Activated CD4-positive, CD25-positive, alpha-beta regulatory T cell treated with anti-CD3 and anti-CD28 coated beads, Interleukin-2, amount 50 U/mL, for 16 hours (primary cell): ENCODE measurements at places on chromosomes 4 and X.

DNA sequence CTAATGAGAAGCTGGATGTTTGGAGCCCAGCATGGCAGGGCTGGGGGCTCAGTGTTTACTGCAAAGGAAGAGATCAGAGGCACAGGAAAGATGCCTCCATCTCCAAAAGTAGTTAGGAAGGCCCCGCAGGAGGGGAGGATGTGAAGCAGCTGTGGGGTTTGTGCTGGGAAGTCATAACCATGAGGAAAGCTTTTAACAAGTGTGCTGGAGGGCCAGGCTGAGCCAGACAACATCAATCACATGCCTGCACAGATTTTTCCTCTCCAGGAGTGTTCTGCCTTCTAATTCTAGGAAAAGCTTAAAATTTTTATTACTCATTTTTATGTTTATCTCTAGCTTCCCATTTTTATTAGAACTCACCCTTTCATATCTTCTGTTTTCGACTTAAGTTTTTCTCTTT lies 65.4 kb downstream of the GPR82 start:
- no peak for DNase-seq

DNA sequence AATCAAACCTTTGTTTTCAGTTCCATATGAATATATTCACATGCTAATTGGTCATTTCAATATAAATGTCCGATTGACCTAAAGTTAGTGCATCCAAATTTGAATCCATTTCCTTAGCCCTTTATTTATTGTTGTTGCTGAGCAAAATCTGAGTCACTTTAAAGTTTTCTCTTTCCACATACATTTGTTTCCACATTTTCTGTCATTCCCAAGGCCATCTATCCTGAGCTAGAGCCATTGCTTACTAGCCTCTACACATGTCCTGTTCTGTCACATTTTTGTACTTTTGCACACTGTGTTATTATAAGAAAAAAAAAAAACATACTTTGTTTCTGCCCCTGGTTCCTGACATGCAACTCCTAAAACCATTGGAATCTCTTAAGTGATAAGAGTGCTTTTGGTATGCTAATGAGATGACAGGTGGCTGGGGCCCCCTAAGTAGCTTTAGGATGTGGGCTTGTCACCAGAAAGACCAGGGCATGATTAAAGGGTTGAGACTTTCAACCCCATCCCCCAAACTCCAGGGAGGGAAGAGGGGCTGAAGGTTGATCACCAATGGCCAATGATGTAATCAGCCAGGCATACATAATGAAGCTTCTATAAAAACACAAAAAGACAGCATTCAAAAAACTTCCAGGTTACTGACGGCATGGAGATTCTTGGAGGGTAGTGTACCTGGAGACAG lies 353.3 kb upstream of the MAGEB16 start:
- DNase-seq: no peak

DNA sequence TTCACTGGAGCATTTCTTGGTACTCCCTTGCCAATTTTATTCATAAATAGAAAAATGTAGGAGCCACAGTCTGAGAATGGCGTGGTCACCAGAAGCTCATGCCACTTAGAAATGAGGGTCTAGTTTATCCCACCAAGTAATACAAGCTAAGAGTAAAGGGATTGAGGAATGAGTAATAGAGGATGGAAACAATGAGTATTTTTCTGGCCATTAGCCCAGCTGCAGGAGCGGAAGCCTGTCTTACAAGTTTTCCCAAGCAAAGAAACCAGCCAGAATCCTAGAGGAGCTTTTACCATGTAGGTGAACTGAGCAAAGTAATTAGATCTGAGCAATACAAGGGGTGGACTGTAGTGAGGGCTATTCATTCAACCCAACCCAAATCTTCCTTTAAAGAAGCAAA lies 160.7 kb upstream of the NPY2R start:
- DNase-seq: no peak

DNA sequence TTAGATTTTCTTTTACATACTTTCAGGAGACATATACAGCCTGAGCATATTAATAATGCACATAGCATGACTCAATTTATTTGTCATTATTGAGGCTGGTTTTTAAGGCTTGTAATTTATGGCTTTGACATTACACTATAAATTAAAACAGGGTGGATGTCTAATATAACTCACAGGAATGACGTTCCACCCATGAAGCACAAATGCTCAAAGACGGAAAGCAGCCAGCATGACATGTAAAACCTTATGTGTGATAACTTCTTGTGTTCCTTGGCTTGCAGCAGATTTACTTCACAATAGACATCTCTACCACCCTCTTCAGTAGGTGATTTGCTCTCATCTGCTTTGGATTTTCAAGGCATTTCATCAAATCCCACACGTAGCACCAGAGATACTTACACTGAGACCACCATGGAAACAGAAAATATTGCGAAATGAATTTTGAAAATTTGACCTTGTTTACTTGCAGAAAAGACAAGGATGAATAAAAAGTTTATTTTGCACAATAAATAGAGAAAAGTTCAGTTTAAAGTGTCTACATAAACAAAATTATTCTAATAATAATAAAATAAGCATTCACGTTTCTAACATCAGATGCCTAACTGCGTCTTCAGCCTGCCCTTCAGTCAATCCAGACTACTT lies 64.7 kb upstream of the BTC start:
- DNase-seq: no peak

- no peak for DNase-seq
These were observed 174.9 kb downstream of the ADAMTS3 start for GRCh38 chr4:72394012-72394663.

GRCh38 chrX:107000013-107000515 lies at the start of gene MORC4:
Gene MORC4 (minus strand): TSS chrX:107000212. CDS start chrX:106999969, 243 bp downstream.
- peak; percentile 10 for DNase-seq

- DNase-seq: no peak
These were observed 28.5 kb upstream of the CRMP1 start for GRCh38 chr4:5921101-5921980.

DNA sequence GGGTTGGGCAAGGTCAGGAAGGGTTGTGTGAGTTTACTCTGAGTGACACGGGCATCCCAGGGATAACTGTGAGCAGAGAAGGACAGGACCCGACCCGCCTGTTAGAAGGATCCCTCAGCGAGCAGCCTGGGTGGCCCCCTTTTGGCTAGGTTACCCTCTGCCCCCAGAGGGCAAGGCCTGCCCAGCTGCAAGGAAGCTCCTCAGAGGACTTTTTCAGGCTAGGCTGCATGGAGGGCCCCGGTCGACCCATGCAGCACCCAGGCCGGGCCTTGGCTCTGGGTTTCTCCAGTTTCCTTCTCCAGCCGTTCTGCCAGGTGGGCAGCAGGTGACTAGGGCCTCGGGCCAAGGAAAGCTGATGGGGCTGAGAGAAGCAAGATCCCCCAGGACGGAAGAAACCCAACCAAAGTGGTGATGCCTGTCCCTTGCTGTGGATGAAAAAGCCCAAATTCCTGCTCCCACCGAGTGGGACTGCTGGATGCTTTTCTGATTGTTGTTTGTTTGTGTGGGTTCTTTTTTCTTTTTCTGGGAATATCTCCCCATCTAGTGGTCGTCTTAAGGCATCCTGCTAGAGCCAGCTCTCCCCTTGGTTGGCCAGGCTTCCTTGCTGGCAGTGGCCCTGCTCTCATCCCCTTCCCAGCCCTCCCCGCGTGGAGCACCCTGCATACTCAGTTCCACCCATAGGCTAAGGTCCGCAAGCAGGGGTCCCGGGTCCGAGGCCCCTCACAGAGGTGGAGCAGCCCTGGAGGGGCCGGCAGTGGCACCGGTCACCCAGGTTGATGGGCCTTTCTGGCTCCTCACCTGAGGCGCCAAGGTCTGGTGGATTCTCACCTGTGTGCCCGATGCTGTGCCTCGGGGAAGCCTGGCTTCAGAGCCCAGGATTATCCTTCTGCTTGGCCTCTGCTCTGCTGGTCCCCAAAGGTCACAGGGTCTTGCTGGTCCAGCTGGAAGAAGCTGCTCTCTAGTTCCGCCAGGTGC lies 1.8 kb downstream of the ZFP92 start:
- DNase-seq: no peak
